ENCODE measurements at places on chromosomes 3 and 15. TPM values are rescaled to one million over a fixed set of nuclear protein-coding genes. Genes with fewer than 3 reads are reported as not detected.
A peak's percentile ranks its signal among the peaks of the same experiment; 100 is the strongest.

The ABCC5 gene
- total RNA-seq: 9.6 TPM

The ZMYND10 gene
- total RNA-seq: not detected

The SI gene
- total RNA-seq: not detected

The PLA2G4D gene
- not detected for total RNA-seq

- DNase-seq: no peak
Observed at GRCh38 chr3:171498921-171499320, 38.7 kb upstream of the TNIK start.

DNA sequence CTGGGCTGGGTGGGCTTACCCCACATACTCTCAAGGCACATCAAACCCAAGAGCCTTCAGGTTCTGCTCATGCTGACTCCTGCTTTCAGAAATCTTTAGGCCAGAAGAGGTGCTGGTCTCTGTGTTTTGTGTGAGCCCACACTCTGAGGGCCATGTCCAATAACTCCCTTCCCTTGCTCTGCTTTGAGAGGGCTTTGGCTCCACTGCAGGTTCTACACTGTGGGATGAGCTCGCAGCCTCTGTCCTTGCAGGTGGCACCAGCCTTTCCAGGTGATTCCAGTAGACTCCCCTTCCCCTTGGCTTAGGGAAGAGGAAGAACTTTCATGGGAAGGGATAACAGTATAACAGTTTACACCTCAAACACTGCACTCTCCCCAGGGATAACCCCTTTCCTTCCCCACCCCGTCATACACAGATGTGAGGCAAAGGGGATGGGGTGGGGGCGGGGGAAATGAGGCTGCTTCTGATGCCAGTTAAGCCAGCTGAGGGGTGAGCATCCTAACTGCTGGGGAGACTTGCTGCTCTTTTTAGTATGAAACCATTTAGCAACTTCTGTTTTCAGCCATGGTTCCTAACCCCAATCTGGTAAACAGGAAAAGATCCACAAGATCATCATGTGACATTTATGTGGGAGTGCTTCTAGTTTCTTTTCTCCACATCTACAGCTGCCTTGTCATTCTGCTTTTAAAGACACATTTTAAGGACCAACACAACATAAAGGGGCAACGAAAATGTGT lies 262.4 kb downstream of the SLC9A9 start:
- DNase-seq: no peak

- no peak for DNase-seq
Observed at GRCh38 chr3:195162033-195162669, 108.8 kb downstream of the XXYLT1 start.

DNA sequence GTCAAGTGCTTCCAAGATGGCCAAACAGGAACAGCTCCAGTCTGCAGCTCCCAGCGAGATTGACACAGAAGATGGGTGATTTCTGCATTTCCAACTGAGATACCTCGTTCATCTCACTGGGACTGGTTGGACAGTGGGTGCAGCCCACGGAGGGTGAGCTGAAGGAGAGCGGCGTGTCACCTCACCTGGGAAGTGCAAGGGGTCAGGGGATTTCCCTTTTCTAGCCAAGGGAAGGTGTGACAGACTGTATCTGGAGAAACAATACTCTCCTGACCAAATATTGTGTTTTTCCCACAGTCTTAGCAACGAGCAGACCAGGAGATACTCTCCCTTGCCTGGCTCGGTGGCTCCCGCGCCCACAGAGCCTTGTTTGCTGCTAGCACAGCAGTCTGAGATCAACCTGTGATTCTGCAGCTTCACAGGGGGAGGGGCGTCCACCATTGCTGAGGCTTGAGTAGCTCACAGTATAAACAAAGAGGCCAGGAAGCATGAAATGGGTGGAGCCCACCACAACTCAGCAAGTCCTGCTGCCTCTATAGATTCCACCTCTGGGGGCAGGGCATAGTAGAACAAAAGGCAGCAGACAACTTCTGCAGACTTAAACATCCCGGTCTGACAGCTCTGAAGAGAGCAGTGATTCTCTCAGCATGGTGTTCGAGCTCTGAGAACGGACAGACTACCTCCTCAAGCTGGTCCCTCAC lies 293.5 kb upstream of the SUCLG2 start:
- no peak for DNase-seq

- no peak for DNase-seq
Observed at GRCh38 chr3:182628531-182628930, 164.8 kb upstream of the ATP11B start.

DNA sequence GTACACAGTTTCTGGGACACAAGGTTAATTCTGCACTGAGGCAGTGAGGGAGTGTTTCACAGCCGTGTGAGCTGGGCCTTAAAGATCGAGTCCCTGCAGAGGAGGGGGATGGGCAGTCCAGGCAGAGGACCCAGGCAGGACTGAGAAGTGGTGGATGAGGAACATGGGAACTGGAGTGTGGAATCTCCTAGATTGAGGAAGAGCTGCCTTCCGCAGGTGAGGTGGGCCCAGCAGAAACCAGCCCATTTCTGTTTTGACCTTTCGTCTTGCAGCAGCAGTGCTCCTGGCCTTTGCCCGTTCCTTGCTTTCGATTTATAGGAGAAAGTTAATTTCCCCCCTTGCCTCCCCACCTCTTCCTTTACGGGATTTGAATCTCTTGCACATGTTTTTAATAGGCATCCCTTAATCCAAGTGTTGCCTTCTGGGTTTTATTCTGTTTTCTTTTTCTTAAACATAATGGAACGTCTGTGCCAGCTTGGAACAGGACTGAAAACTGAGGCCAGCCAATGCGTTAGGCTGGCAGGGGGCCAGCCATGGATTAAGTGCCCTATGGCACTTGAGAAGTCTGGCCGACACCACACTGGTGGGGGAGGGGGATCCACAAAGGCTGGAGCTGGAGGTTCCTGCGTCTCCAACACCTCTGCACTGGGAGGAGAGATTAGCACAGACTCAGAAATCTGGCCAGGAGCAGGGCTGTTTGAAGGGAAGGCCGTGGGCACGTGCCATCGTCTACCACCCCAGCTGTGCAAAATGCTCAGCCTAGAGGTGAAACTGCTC lies 78.1 kb downstream of the AAGAB start:
- no peak for DNase-seq

GRCh38 chr15:63256433-63257274 lies 20.8 kb upstream of the APH1B start:
- no peak for DNase-seq

GRCh38 chr3:11367143-11367693 lies 95.0 kb downstream of the ATG7 start:
- DNase-seq: peak; percentile 54

DNA sequence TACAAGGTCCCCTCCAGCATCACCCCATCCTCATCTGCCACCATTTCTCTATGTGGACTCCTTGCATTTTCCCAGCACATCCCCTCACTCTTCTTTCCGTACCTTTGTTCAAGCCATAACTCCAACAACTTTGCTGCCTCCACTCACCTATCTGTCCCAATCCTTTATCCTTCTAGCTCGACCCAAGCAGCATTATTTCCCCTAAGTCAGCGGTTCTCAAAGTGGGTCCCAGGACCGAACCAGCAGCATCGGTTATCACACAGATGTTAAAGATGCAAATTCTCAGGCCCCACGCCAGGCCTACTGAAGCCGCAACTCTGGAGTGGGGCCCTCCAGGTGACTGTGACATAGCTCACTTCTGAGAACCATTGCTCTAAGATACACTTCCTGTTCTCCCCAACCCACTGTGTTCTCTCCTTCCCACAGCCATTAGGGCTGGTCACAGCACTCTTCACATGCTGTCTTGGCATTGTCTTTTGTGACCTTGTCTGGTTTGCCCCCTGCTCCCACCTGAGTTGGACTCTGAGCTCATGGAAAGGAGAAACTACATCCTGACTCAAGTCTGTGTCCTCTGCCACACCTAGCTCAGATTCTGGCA lies 56.2 kb downstream of the AAGAB start:
- DNase-seq: no peak

- no peak for DNase-seq
Observed at GRCh38 chr3:183812761-183813445, 12.5 kb downstream of the MAP6D1 start.

- no peak for DNase-seq
Observed at GRCh38 chr3:11076711-11077110, 77.6 kb upstream of the HRH1 start.

DNA sequence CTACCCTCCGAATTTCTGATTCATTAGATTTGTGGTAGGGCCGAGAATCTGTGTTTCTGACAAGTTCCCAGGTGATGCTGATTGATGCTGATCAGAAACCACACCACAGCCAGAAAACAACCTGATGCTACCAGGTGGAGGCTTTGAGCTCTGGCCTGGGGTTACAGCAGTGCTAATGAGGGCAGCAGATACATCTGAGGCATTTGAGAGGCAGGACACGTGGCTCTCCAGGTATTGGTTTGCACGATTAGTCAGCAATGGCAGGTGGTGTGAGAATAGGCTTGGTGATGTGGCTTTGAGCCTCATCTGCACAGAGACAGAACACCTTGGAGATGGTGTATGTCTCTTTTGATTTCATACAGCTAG lies 78.8 kb upstream of the THBS1 start:
- DNase-seq: no peak

DNA sequence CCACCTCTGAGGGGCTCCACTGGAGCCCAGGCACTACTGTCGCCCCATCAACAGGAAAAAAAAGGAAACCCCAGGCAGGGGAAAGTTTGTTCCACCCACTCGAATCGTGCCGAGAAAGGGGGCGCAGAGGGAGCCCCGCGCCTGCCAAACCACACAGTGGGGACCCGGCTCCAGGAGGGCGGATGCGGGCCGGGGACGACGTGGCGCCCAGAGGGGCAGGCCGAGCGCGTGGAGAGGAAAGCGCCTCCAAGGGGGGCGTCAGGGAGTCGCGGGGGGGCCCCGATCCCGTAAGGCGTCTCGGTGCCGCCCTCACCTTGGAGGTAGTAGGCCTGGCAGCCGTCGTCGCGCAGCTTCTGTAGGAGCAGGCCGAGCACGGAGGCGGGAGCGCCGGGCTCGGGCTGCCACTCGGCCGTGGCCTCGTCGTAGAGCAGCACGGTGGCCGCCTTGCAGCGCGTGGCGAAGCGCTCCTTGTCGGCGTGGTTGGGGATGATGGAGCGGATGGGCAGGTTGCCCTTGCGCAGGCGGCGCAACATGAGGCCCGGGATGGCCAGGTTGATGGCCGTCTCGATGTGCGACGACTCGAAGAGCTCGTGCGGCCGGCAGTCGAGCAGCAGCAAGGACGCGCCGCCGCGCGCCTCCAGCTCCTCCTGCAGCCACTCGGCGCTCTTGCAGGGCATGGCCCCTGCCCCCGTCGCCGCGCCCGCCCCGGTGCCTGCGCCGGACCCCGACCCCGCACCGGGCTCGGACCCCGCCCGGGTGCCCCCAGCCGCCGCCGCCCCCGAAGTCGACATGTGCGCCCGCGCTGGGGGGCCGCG lies 627 bp downstream of the DUSP7 start:
- DNase-seq: peak; percentile 52

DNA sequence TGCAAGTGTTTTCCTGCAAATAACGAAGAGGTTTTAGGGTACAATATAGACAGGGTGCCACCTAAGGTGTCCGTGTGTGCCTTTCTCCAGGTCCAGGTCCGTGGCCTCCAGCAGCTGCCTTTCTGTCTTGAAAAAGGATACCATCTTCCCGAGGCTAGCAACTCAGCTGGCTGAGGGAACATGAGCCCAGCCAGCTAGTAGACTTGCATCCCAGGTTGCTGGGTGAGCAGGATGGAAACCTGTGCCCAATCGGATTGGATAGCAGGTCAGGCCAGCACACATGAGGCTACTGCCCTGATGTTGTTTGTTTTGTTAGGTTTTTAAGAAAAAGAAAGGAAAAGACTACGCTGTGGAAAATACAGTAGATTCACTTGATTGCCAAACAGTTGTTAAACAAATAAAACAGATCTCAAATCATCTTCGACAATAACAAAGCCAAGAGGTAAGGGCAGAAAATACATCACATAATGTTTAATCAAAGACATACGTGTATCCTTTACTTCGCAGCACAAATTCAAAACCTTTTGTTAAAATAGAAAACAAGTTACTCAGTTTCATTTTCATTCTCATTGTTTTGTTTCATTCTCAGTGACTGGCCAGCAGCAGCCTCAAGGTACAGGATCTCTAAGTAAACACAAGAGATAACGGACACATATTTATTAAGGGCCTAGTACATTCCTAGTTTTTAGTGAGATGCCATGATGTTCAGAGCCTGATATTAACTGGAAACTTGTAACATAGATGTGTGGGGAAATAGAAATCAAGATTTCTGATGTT lies 661.2 kb upstream of the NR2F2 start:
- peak; percentile 37 for DNase-seq

- no peak for DNase-seq
Observed at GRCh38 chr3:55549177-55549576, 62.1 kb upstream of the WNT5A start.

- no peak for DNase-seq
Observed at GRCh38 chr15:73345658-73346057, 23.1 kb downstream of the HCN4 start.

DNA sequence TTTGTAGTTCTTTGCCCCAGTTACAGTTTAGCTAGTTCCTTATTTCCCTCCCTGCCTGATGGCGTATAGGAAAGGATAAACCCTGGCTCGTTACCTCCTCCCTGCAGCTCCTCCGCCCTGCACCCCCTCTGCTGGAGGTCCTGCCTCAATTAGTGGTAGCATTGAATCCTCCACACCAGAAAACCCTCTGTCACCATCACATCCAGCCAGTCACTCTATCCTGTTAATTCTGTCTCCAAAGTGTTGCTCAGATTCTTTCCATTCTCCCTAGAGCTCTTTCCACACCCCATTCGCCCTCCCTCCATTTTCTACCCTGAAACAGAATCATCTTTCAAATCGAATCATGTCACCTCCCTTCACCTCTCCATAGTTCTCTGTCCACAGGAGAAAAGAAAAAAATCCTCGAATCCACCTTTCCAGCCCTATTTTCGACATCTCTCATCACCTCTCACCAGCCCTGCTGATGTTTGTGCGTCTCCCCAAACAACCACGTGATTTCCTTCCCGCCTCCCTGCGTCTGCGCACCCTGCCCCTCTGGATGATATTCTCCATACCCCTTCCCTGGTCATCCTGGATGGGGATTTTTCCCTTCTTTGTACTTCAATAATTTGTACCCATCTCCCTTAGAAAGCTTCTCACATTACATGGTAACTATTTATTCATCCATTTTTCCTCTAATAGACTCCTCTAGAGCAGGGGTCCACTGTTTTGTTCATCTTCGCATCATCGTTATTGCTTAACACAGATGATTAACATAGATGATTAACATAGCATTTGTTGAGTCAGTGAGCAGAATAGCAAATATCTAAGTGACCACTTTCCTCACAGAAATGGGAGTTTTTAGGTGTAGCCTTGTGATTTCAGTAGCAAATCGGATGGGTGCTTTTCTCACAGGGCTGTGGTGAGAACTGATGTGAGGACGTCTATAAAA lies 37.1 kb downstream of the MAP3K13 start:
- no peak for DNase-seq

DNA sequence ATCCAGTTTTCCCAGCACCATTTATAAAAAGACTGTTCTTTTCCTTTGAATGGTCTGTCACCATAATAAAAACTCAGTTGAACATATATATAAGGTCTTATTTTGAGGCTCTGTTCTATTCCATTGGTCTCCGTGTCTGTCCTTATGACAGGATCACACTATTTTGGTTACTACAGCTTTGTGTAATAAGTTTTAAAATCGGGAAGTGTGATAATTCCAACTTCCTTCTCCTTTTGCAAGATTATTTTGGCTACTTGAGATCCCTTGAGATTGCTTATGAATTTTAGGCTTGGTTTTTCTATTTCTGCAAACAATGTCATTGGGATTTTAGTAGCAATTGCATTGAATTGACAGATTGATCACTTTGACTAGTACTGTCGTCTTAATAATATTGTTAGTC lies 35.7 kb downstream of the SACM1L start:
- no peak for DNase-seq

GRCh38 chr3:47164007-47164881 lies at the start of gene SETD2:
Gene SETD2 (minus strand): TSS chr3:47164113. CDS start chr3:47163924, 189 bp downstream.
- DNase-seq: peak; percentile 88

Data from SJSA1 (cell line).